ENCODE measurements at places on chromosomes 5 and 9.

DNA sequence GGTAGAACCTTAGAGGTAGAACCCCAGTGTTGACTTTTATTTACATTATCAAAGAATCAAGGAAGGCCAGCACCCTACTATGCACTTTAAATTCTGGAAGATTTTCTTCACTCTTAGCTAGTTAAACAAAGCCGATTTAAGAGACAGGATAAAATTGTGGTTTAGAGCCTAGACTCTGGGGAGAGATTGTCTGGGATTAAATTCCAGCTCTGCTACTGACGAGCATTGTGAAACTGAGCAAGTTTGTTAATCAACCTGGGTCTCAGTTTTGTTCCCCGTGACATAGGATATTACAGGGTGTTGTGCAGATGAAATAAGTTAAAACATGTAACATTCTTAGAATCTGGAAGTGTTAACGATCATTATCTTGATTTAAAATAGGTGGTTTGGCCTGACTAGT is 83.5 kb downstream of the FEM1C start:
- DNase-seq = no peak

DNA sequence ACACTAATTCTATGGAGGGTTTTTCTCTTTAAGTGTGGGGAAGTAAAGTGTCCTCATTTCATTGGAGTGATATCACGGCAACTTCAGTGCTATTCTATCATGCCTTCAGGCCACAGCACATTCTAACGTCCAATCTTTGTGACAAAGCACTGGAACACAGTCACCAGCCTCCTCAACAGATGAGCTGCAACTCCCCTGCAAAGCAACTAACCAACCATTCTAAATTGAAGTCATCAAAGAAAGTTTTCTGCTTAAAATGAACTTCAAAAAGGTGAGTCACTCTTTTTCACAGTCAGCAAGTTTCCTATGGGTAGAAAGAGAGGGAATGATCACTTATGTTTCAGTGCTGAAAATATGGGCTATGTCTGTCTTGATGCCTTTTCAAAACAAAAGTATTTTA is 190.8 kb downstream of the ELAVL2 start:
- no peak for DNase-seq

DNA sequence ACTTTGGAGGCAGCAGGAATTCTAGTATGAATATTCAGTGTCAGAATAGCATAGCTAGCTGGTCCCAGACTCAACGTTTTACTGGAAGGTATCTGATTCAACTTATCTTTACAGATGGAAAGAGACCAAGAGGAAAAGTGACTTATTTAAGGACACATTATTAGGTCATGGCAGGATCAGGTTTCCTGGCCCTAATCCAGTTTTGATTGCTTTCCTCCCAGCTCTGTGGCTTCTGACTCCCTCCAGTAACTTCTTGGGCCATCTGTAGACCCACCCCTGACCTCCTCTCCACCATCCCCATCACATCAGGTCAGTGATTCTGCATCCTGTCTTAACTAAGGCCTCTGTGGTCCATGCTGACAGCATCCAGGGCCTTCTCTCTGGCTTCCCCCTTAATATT is 38.4 kb downstream of the SH3TC2 start:
- no peak for DNase-seq

DNA sequence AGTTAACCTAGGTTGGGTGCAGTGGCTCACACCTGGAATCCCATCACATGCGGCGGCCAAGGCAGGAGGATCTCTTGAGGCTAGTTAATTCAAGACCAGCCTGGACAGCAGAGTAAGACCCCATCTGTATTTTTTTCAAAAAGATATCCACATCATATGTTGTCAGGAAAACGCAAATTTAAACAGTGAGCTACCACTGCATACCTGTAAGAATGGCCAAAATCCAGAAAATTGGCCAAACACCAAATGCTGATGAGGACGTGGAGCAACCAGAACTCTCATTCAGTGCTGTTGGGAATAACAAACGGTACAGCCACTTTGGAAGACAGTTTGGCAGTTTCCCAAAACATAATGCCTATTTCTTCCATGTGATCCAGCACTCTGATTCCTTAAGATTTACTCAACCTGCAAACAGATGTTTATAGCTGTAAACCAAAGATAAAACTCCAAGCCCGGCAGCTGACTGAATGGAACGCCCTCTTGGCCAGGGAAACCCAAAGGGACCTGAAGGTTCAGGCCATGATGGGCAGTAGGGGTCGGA is 12.4 kb downstream of the CEL start:
- DNase-seq = peak; percentile 63

DNA sequence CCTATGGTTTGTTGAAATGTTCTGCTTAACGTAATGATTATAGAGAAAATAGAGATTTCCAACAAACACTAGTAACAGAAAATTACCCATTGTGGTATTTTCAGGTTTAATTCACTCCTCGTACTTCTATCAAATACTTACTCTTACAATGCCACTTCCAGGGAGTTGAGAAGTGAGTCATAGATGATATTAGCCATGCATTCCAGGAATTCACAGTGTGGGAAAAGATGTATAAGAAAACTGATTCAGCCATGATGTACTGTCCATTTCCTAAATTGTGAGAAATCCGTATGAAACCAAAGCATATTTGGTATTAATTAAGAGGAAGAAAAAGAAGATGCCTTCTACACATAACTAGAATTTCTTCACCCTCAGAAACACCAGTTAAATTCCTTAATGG is 1854.6 kb upstream of the WWC1 start:
- DNase-seq = no peak

DNA sequence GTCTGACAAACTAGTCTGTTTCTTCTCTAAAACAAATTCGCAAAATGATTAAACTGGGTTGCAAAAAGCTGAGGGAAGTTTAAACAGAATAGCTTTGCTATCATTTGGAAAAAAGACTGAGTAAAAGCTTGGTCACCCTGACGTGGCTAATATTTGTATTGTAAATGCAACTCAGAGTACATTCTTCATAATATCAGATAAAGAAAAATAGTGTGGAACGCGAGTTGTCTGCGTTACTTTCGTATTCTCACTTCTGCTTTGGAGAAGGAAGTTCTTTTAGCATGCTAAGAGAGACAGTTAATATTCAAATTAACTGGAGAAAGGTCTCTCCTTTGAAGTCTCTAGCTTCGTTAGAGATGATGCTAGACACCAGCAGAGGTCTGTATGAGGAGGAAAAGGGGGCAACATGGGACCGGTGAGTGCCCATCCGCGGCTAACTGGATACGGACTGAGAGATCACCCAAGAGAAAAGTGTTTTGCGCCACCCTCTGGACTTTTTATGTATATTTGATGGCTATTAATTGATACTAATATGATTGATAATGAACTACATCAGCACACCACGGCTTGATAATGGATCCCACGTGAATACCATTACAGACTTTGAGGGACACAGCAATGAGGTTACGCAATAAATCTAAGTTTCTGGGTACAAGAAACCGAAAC is 2.9 kb upstream of the CNTRL start:
- peak; percentile 62 for DNase-seq

- DNase-seq = peak; percentile 98
Observed at GRCh38 chr5:149406203-149406978, 27.3 kb upstream of the IL17B start.

GRCh38 chr5:52956014-52956413 is 33.1 kb upstream of the ITGA2 start:
- no peak for DNase-seq

- DNase-seq = peak; percentile 18
Observed at GRCh38 chr5:68290260-68290674, 74.7 kb downstream of the PIK3R1 start.

DNA sequence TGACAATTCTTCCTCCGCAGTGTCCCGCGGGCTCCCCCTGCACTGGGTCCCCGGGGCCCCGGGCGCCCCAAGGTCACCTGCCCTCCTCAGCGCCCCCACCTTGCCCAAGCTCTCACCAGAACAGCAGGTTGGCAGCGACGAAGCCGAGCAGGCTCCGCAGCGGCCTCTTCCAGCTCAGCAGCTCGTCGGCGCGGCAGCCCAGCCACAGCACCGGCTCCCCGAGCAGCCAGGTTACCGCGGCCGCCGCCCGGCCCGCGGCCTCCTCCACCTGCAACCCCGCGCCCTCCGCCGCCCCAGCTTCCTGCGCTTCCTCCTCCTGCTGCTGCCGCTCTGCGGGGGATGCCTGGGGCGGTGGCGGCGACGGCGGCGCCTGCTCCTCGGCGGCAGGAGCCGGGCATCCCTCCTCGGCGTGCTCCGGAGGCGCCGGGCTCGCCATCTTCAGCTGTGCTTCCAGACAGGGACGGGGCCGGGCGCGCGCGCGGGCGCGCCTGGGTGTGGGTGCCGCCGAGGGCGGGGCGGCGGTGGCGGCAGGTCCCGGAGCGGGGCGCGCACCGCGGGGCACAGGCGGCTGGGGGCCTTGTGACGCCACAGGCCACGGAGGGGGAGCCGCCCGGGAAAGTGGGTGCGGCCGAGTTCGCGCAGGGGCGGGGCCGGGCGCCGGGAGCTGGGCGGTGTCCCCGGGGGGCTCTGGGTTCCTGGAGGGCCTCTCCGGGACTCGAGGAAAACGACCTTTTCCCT is at the start of gene RETREG1:
TSS of gene RETREG1 (minus strand) at position 462 of the 738 bp plus-strand sequence. CDS start at position 436, 26 bp downstream.
- peak; percentile 78 for DNase-seq

GRCh38 chr5:88502179-88503040 is 233.8 kb upstream of the TMEM161B start:
- DNase-seq = peak; percentile 22
